ENCODE measurements at places on chromosomes 7 and 10.

GRCh38 chr7:151412318-151412717 is 2.5 kb upstream of the WDR86 start:
- DNase-seq = no peak

DNA sequence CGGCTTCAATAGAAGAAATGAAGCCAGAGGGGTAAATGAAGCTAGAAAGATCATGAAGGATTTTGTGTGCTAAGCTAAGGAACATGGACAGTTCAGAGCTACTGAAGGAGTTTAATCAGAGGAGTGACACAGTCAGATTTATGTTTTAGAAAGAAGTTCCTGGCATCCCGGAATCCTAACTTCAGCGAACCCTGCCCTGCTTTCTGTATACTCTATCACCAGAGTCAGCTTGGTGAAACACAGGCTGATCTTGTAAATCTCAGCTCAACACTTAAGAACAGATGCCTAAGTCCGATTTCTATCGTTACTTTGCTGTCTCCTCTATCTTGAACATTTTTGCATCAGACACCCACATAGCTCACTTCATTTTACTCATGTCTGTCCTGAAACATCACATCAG is 9.1 kb downstream of the AHR start:
- no peak for DNase-seq

GRCh38 chr7:158452331-158452730 is 135.3 kb downstream of the PTPRN2 start:
- DNase-seq = no peak

- DNase-seq = no peak
These were observed 27.5 kb downstream of the LRGUK start for GRCh38 chr7:134154581-134155130.

GRCh38 chr10:94107191-94107590 is 113.5 kb downstream of the PLCE1 start:
- DNase-seq = no peak

- DNase-seq = no peak
These were observed 71.5 kb downstream of the MCMBP start for GRCh38 chr10:119801176-119801575.

DNA sequence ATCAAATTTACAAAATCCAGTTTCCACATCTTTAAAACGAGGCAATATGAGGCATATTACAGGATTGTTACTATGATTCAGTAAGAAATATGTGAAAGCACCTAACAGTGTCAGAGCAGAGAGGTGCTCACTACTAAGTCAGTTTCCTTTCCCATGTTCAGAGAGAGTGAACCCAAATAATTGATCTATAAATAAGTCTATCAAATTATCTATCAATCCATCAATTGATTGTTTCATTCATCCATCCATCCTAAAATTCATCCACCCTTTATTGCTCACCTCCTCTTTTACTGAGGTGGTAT is 340.8 kb downstream of the SUGCT start:
- no peak for DNase-seq

- no peak for DNase-seq
These were observed 17.5 kb downstream of the CCNY start for GRCh38 chr10:35353805-35354204.

- DNase-seq = no peak
These were observed 359.5 kb upstream of the MGMT start for GRCh38 chr10:129107525-129107924.

GRCh38 chr10:113872139-113873030 is 17.9 kb downstream of the NHLRC2 start:
- DNase-seq = no peak

- DNase-seq = no peak
These were observed 31.0 kb downstream of the GPR141 start for GRCh38 chr7:37714606-37715005.

DNA sequence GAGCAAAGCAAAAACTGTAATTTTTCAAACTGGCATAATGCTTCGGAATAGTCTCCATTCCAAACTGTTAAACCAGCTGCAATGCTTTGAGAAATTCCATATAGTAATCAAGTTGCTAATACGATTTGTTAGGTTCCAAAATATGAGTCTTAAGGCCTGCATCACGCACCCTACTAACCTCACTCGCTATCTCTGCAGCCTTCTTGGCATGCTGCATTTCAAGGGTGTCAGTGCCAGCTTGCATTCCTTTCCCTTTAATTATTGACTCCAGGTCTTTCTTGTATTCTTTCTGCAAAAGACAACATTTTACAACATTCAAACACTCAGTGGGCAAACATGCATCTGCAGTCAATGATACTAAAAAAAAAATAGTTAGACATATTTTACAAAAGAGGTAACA is 61.8 kb downstream of the NEBL start:
- DNase-seq = no peak

DNA sequence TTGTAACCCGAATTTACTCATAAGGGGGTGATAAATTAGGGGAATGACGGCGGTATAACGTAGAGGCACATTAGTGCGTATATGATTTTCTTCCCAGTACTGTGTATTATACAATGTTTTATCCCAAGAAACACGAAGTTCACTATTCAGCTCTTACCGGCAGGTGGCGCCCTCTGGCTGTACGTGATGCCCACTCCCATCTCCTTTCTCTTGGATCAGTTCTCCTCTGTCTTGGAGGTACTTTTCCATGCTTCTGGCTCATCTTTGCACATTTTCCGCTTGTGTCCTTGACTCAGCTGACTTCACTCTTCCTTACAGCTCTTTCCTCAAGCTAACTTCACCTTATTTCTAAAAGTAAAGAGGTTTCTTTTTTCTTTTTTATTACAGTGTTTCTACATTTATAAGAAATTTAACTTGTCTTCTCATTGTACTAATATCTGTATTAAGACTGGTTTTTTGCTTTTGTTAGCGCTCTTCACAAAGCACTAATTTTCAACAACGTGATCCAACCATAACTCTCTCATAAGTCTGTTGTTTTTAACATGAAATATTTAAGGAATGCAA is 21.3 kb downstream of the TMEM176B start:
- no peak for DNase-seq

- no peak for DNase-seq
These were observed 64.7 kb downstream of the POM121L12 start for GRCh38 chr7:53100091-53100490.

- no peak for DNase-seq
These were observed 66.4 kb downstream of the ST8SIA6 start for GRCh38 chr10:17387861-17388503.

- DNase-seq = no peak
These were observed 151.1 kb downstream of the DGKB start for GRCh38 chr7:14751461-14751860.

DNA sequence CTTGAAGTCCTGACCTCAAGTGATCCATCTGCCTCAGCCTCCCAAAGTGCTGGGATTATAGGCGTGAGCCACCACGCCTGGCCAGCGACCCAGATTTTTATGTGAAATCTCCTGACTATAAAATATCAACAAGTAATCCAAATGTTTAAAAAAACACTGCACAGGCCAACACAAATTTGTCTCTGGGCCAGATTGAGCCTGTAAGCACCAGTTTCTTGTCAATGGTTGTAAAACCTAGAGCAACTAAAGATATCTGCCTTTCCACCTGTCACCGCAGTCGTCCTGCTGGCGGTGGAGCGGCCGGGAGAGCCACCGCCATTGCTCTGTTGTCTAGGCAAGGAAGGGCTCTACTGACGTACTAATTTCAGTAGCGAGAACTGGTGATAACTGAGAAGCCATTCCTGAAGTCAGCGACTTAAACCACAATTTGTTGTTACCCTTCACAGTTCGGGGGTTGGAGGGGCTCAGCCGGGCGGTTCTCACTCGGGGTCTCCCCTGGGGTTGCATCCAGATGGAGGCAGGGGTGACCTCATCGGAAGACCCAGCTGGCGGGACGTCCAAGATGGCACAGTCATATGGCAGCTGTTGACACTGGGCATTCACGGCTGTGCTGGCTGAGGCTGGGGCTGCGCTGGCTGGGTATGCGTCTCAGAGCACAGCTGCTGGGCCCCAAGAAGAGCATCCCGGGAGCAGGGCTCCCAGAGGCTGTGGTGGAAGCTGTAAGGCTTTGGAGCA is 55.2 kb upstream of the PDGFA start:
- no peak for DNase-seq

DNA sequence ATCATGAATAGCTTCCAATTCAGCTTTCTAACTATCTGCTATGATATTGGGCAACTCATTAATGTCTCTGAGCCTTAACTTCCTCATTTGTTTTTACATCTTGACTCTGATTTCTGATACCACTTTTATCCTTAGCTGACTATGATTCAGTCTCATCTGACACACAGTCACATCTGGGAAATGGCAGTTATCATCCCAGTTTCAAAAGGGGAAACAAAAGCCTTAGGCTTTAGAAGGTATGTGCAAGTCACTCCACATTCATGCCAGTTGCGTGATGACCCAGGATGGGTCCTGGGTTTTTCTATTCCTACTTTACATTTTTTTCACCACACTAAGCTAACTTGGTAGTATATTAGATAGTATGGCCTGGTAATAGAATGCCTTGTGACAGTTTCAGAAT is 12.7 kb downstream of the SCIN start:
- DNase-seq = no peak

- peak; percentile 66 for DNase-seq
These were observed 15.3 kb downstream of the GPER1 start for GRCh38 chr7:1103009-1103788.

DNA sequence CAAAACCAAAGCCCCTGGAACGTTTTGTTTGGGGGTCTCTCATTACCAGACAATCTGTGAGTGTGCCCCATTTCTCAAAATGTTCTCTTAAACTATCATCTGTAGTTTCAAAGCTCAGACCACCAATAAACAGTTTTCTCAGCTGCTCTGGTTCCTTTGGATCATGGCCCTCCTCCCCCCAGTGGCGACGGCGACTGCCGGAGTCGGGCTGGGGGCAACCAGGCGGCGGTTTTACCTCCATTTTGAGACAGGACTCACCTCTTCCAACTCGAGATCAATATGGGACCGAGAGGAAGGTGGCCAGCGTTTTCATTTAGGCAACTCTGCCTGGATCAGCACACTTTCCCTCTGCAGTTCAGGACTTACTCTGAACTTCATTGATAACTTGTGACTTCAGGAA is 141.5 kb upstream of the ZNF32 start:
- no peak for DNase-seq

All from GM19239 (cell line).